ENCODE measurements at places on chromosomes 4 and X.

DNA sequence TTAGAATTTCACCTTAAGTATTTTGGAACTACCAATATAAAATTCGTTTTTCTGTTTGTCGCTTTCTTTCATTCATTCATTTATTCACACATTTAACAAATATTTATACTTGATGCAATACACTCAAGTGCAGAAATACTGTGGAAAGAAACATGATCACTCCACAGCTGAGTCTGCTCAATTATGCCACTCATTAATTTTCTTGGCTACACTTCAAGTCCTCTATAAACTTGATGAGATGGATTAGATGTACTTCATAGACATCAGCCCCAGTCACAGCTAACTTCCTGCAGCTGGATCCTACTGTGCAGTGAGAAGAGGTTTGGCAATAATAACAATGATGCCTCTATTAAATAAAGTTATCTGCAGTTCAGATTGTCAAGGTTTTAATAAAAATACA is 208.1 kb downstream of the PDGFC start:
- no peak for DNase-seq

GRCh38 chrX:55451990-55452832 is at the start of gene MAGEH1:
Gene MAGEH1 (plus strand): TSS chrX:55452127. CDS start chrX:55452375, 248 bp downstream.
- peak; percentile 47 for DNase-seq

- no peak for DNase-seq
Measured at GRCh38 chr4:95601356-95601755, 52.6 kb upstream of the UNC5C start.

GRCh38 chrX:139784807-139785206 is 76.8 kb upstream of the MCF2 start:
- DNase-seq, result no peak

DNA sequence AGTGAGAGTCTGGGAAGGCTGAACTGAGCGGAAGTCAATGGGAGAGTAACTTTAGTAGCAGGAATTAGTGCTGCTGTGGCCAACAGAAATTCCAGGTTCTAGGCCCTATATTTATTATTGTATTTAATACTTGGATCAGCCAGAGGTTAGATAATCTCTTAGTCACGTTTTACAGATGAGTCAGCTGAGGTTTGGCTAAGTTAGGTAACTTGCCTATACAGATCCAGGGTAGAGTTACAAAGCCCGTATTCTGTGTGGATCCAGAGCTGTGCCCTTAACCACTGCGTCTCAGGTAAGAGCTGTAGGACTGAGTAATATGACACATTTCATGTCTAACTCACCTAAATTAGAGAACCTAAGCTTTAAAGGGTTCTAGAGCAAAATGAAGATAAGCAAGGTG is 20.5 kb downstream of the PSMD10 start:
- no peak for DNase-seq

DNA sequence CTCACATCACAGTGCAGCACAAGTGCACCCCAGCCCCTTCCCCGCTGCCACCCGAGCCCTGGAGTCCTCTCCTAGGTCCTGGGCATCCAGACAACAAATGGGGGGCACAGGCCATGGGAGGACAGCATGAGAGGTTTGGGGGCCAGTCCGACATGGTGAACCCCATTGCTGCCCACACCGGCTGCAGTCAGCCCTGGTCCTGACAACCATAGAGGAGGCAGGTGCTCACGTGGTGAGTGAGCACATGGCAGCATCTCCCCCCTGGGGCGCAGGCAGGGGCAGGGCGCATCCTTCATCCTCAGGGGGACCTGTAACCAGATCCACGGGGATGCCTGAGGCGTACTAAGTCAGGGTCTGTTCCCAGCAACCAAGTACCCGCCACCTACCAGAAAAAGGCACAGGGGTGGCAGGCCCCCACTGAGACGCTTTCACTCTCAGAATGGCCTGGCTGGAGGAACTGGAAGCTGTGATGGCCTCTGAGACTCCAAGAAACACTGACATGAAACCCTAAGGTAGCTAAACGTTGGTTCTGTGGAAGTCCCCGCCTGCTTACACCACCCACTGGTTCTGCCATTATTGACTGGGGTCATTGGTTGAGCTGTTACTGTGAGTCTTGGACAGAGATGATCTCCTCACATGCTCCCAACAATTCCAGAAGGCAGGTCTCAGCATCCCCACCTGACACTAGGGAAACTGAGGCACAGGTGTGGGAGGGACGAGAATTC is 6.5 kb downstream of the ZFYVE28 start:
- DNase-seq, result no peak
